ENCODE measurements at places on chromosomes 12 and 14.

GRCh38 chr14:92416544-92416943, 93.6 kb downstream of the SLC24A4 start:
- DNase-seq: no peak

DNA sequence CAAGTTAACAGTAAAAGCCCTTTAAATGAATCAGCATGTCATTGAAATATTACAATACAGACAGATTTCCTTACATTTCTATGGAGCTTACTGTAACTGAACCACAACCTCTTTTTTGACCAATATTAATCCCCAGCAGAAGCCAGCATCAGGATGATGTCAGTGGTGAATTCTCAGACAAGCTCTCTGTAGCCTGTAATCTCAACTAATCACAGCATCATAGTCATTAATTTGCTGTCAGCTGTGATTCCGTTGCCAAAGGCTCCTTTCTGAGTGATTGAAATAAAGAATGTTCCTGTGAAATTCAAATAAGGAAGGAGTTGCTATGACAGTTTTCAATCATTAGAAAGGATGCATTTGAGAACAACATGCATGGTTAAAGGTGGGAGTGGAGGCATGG, 323.1 kb downstream of the PDZRN4 start:
- no peak for DNase-seq

DNA sequence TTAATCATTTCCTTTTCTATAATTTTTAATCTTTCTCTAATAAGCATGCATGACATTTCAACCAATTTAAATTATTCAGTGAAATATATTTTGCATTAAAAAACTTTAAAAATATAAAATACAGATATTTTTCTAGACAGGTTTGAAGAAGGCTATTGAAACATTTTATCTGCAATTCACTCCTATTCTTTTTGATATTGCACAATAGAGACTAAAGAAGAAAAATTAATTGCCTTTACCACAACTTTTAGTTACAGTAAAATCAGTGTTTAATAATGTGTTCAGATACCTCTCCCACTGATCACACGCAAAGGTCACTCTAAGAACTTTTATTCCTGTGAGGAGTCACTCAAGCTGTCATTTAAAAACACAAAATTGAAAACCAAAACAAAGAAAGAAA, 1416.7 kb downstream of the FSCB start:
- no peak for DNase-seq

DNA sequence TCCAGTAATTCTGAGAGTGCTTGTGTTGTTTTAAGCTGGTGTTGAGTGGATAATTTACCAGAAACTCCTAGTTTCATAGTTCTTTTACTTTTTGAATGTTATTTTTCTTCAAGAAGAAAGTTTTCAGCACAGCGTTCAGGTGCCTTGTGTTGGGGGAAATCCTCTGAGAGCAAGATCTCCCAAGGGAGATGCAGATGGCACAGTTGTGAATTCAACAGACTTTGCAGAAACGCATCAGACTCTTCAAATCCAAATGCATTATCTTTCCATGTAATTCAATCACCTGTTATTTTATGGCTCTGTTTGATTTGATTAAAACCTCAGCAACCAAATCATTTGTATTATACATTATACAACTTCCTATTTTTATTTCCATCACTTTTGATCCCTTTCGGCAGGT, 439.9 kb downstream of the EGLN3 start:
- DNase-seq: no peak

DNA sequence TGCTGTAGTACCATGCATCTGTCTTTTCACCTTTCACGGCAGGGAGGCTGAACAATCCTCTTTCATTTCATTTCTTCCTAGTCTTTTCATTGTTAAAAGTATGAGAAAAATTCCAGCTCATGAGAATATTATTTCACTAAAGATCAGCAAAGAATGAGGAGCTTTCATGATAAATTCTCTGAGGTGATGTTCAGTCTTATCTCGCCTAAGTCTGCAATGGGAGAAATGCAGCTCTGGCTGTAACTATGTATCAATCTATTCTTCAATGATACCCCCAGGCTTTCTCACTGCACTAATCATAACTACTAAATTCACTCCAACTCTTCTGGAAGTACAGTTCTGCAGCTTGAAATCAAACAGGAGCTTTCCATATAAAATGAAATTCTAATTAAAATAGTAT, 15.7 kb downstream of the FOXG1 start:
- no peak for DNase-seq

DNA sequence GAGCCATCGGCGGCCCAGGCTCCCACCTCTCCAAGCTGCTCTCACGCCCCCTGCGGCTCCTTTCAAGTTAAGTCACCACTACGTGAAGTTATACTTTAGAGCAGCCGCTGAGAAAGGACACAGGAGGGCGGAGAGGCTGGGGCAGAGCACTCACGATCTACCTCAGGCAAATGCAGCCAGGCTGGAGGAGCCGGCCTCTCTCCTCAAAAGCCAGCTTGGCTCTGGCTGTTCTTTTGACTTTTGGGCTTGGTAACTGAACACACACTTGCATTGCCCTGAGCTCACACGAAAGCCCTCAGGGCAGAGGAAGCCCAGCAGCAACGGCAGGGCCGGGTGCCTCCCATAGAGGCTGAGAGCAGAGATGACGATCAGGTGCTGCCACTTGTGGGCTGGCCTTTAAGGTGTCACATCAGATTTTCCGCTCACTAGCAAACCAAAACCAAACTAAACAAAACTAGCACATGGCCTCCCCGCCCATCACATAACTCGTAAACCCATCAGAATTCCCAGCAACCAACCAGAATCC, 75.2 kb downstream of the PITPNM2 start:
- no peak for DNase-seq

- DNase-seq: no peak
These were observed 18.6 kb upstream of the KLRB1 start for GRCh38 chr12:9626291-9626690.

- no peak for DNase-seq
These were observed 31.2 kb downstream of the GSC start for GRCh38 chr14:94738751-94739150.

GRCh38 chr12:121812320-121812871, 8.6 kb downstream of the SETD1B start:
- peak; percentile 77 for DNase-seq

- DNase-seq: no peak
These were observed 137.3 kb downstream of the TTC7B start for GRCh38 chr14:90678846-90679362.

GRCh38 chr14:81179631-81180030, 41.1 kb downstream of the GTF2A1 start:
- DNase-seq: no peak

DNA sequence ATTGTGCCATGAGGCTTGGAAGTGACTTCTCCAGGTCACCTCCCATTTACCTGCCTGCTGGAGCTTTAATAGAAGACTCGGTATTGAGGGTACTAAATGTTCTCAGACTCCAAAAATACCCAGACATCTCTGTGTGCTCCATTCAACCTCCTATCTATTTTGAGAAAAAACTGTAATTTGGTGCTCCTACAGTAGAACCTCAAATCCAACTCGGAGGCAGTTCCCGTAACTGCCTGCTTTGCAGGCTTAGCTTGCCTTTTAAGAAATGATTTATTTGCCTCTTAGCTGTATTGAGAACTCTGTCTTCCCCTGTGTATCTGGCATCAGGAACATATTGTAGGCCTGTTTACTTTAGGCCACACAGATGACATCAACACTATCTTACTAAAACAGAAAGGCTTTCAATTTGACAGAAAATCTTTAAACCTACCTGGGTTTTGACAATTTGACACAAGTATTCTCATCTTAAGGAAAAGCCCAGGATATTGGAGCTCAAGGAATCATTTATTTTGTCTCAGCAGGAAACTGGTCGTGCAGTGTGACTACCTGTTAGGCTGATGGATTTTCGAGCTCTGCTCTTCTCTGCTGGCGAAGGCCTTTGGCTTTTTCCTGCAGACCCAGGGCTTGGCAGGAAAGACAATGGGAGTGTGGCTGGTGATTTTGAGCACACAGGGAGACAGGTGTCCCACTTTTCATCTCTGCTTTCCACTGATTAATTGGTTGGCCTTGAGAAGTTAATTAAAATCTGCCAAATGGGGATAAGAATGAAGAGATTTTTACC, 314.8 kb downstream of the SNAPC1 start:
- DNase-seq: no peak

- no peak for DNase-seq
These were observed 8.1 kb upstream of the ATXN2 start for GRCh38 chr12:111607239-111607638.

DNA sequence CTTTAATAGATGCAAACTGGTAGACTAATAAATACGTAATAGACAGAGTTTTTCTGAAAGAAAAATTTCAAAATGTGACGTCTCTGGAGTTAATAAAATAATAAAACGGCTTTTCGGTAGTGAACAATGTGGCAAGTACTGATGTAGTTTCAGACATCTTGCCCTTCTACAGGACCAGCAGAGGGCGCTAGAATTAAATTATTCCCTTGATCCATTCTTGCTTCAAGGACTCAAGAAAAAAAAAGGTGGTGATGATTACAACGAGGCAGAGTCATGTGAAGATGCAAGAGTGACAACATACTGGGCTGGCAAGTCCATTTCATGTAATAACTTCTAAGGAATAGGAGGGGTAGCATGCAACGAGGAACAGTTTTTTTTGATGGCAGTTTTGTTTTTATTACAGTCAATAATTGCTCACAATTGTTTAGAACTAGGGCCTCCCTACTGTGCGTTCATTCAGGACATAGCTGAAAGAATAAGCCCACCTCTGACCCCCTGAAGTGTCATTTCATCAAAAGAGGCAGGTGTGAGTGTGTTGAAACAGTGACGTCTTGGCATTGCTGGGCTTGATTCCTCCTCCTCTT, 101.0 kb upstream of the GZMB start:
- DNase-seq: peak; percentile 46

- no peak for DNase-seq
These were observed 60.0 kb upstream of the PNMA1 start for GRCh38 chr14:73774241-73774570.

DNA sequence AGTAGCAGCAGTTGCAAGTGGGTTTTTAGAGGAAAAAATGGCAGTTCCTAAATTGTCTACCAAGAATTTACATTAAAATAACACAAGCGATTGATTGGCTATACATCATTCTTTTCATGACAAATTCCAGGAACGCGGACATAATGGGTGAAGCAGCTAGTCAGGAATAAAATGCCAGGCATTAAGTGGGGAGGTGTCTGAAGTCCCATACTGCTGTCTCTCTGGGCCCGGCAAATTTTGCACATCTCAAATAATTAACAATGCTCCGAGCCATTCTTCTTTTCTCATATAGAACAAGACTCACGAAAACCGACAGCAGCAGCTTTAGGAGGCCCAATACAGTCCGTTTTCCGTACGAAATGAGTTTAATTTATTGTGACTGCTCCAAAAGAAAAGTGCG, 696 bp downstream of the RPL36AL start:
- no peak for DNase-seq

DNA sequence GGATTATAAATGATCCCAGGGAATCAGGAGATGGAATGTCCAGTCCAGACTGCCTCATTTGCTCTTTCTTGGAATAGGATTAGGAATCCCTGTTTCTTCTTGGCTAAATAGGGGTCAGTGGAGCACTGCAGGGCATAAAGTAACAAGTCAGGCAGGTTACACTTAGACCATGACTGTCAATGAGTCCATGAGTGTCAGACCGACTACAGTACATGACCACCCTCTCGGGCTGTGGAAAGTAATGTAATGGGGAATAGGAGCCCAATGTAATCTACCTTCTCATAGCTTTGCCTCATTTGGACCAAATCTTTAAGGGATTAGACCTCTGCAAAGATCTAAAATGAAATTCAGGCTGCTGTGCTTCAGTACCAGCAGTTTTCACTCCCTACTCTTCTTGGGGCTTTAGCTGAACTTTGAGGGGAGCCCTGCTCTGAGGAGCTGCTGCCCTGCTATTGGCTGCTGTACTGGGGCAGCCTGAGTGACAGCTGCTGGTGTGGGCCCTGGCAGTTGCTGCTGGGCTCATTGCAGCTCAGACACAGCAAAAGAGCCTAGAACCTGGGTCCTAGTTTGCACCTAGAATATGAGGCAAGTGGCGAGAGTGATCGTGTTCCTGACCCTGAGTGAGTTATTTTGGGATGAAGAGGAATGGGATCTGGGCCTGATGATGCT, 62.2 kb upstream of the OR4E1 start:
- no peak for DNase-seq

DNA sequence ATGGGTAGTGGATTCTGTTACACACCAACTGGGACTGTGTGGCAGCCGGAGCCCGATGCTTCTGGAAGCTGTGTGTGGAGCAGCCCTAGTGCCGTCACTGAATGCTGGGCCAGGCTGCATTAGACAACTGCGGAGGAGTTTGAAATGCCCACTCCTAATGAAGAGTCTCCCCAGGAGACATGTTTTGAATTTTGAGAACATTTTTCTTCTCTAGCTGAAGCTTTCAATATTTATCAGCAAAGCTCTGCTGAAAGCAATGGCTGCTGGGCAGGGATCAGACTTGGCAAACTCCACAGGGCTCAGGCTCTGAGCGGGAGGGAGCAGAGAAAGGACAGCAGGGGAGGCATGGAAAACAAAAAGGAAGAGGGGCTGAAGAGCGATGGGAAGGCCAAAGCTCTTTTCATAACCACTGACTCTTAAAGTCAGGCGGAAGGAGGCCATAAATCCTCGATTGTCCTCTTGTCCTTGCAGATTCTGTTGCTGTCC, 189.1 kb downstream of the MON2 start:
- DNase-seq: no peak

DNA sequence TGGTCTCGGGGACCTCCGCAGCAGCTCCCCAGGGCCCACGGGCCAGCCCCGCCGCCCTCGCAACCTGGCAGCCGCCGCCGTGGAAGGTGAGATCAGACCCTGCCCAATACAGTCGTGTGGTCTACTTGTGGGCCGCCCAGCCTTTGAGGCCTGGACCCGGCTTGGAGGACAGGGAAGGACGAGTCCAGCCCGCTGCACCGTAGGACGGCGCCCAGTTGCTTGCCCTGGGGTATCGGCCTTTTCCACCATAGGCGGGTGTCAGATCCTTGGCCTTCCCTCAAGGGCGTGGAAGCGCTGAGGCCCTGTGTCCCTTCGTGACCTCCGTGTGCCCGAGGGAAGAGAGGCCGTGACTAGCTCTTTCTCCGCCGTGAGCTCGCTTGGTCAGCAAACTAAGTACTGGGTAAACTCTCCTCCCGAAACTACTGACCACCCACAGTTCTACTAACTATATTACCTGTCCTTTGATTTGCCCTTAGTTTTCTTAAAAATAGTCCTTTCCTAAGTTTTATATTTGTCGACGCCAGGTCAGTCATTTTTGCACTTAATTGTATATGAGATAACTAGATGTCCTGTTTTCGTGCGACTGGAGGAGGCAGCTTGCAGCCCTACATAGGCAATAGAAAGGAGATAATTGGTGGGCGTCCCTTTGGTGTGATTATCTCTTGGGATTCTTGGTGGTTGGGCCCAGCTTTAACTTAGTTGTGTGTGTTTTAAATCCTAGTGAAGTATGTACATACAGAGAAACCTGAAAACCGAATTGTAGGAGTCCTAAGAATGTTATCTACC, 757 bp downstream of the SLC25A3 start:
- DNase-seq: peak; percentile 24

- no peak for DNase-seq
These were observed 461.2 kb downstream of the TMEM121 start for GRCh38 chr14:105987563-105987962.

- no peak for DNase-seq
These were observed 274.9 kb downstream of the PAWR start for GRCh38 chr12:79415746-79416435.

Data from endothelial cell (in vitro differentiated cells).